ENCODE measurements at places on chromosomes 16 and 17. TPM values are rescaled to one million over a fixed set of nuclear protein-coding genes. Genes with fewer than 3 reads are reported as not detected.

The TSNAXIP1 gene
- 0.34 TPM for total RNA-seq

The OTOP3 gene
- total RNA-seq: not detected

The CCR7 gene
- total RNA-seq: 1.1 TPM

The HS3ST3A1 gene
- total RNA-seq: not detected

The C16orf96 gene
- not detected for total RNA-seq

The PRPSAP1 gene
- total RNA-seq: 61.9 TPM

The PPY gene
- not detected for total RNA-seq

The PIMREG gene
- total RNA-seq: 47.7 TPM

The HP gene
- total RNA-seq: not detected

The EFCAB5 gene
- total RNA-seq: 0.74 TPM

The NTN1 gene
- total RNA-seq: 0.42 TPM

The ORC6 gene
- 46.6 TPM for total RNA-seq

The SMG1 gene
- 22.6 TPM for total RNA-seq

The LRRC46 gene
- 2.8 TPM for total RNA-seq

The OR1A1 gene
- not detected for total RNA-seq

The DNAH17 gene
- 1.3 TPM for total RNA-seq

The ATP2A1 gene
- total RNA-seq: 4.1 TPM

The PEMT gene
- 76.3 TPM for total RNA-seq

The GRAP gene
- total RNA-seq: 0.28 TPM

The DCXR gene
- 106 TPM for total RNA-seq

The AKAP10 gene
- total RNA-seq: 21.9 TPM

The PRRT2 gene
- 0.66 TPM for total RNA-seq

The TBC1D3E gene
- total RNA-seq: not detected

The TAT gene
- 0.06 TPM for total RNA-seq

The MRPL58 gene
- 82.0 TPM for total RNA-seq

The KRTAP4-5 gene
- not detected for total RNA-seq

The TNFRSF13B gene
- not detected for total RNA-seq

The CHRNE gene
- 0.15 TPM for total RNA-seq

The NME1 gene
- total RNA-seq: 812 TPM

Data from A549 treated with RU486 at 1 μM for 4 hours (cell line).